Amygdala (tissue), 56 donors: ENCODE measurements at places on chromosomes 16 and 17.

- DNase-seq = peak; percentile 22
These were observed 86.8 kb downstream of the USP32 start for GRCh38 chr17:60305141-60305540.

DNA sequence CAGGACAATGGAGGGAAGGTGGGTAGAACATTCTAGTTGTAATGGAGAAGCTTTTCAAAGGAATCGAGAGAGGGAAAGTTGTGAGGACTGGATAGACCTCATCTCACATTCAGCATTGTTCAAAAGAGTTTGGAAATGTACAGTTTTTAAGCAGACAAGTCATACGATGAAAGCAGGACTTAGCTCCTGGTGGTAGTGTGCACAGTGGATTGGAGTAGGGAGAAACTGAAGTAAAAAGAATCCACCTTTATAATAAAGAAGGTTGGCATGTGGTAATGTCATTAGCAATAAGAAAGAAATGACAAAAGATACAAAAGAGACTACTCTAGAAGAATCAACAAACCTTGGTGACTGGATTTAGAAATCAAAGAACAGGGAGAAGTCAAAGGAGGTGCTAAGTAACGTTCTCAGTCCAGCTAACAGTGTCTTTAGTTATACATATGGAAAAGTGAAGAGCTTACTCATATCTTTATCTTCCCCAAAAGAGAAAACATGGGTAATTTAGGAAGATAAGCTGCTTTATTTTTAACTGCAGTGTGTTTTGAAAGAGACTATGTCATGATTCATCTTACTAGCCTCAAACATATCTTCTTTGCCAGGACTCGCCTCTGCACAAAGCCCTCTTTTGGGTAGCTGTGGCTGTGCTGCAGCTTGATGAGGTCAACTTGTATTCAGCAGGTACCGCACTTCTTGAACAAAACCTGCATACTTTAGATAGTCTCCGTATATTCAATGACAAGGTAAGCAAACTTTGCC, 18.7 kb upstream of the EVI2A start:
- DNase-seq = no peak

- no peak for DNase-seq
These were observed 95.0 kb downstream of the HIC1 start for GRCh38 chr17:2149934-2150333.

GRCh38 chr16:30700491-30700890, 1.5 kb downstream of the SRCAP start:
- DNase-seq = no peak

DNA sequence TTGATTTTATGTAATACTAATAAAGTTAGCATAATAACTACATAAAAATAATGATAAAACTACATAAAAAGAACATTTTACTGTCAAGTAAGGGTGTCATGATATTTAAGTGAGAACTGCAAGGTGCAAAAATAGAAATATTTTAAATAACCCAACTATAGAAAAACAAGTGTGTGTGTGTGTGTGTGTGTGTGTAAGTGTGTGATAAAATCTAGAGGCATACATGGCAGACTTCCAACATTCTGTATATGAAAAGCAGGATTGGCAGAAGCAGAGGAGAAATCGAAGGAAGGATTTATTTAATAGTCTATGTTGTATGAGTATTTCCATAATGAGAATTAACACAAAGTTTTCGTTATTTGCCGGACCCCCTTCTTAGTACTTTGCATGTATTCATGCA, 334.1 kb downstream of the KCNJ2 start:
- no peak for DNase-seq

DNA sequence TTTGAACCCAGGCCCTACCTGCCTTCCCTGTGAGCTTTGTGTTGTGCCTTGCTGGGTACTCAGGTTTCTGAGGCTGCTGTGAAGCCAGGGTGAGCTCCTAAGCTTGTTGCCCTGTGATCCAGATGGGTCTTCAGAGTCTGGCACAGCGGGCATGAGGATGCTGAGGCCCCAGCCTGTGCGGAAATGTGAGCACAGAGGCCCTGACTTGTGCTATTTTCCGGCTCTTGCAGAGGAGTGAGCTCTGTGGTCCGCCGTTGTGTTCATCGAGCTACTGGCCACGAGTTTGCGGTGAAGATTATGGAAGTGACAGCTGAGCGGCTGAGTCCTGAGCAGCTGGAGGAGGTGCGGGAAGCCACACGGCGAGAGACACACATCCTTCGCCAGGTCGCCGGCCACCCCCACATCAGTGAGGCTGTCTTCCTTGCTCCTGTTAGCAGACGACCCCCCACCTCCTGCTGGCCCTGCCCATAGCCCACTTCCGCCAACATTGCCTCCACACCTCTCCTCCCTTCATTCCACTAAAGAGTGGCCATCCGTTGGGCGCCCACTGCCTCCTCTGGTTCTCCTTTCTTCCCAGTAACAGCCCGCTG, 2.7 kb downstream of the PHKG2 start:
- DNase-seq = no peak

GRCh38 chr17:78323826-78324390, 36.0 kb downstream of the SOCS3 start:
- no peak for DNase-seq

DNA sequence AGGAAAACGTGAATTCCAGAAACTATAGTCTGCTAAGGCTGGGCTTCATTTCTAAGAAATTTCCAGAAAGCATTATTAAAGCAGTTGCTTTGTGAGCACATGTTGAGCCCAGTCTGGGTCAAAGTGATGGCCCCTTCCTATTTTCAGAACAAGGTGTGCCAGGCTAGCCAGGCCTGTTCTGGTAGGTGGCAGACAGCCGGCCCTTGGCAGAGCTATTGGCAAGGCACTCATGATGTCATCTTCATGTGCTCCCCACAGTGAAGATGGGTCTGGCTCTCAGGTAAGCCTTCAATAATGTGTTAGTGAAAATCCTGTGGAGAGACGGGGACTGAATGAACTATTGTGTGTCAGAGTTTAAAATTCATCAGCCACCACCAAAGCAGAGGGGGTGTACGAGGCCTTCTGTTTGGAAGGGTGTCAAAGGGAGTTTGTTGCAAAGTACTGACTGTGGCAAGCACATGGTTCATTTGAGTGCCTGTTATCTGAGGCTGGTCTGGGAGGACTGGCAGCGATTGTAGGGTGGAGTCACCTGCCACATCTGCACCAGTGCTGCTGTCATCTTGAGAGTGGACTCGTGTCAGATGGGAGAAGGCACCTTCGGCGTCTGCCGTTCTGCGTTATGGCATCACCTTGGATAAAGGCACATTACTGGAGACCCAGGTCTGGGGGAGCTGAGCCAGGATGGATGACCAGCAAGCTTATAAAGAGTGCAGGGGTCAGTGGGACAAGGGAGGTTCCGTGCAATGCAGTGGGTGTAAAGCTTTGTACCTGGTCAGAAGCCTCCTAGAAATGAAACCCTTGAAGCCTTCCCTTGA, 43.4 kb downstream of the KSR1 start:
- no peak for DNase-seq

DNA sequence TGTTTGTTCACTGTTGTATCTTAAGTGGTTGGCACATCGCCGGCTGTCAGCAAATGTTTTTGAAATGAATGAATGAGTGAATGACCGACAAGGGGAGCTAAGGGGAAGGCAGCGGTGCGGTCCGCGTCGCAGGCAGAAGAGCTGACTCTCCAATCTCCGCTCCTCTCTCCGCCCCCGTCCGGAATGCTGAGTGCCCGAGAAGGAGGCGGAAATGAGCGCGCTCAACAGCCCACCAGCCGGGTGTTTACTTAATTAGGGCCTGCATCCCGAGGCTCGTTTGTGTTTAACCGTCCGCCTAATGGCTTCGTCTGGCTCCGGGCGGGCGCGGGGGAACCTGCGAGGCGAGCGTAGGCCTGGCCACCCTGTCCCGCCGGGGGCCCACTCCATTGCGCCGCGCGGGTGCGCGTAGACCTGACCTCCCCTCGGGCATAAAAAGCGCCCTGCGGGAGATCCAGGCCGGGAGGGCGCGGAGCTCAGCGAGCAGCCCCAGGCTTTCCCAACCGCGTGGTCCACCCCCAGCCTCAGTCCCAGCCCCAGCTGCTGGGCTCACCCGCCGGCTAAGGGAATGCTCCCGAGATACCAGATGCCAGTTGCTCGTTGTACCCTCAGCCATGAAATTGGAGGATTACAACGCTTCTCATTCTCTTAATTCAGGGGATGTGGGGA, 2.5 kb upstream of the CDH3 start:
- DNase-seq = no peak

DNA sequence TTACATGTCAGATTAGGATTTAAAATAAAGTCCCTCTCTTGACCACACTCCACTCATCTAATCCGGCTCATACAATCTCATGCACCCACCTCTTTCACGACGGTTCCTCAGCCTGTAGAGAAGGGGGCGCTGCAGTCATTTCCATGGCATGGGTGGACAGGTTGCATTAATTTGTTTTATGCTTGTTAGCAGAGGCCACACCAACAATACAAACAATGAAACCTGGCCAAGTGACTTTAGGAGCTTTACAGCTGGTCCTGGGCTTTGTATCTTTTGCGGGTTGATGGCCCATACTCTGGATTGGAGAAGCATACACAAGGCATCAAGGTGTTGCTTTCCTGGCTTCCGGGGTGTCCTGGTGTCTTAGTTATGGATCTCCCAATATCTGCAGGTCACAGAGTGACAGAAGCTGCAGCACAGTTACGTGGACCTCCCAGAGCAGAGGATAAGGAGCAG, 9.7 kb upstream of the SNF8 start:
- DNase-seq = no peak

GRCh38 chr17:32492648-32493289, 6.0 kb downstream of the CDK5R1 start:
- DNase-seq = no peak

DNA sequence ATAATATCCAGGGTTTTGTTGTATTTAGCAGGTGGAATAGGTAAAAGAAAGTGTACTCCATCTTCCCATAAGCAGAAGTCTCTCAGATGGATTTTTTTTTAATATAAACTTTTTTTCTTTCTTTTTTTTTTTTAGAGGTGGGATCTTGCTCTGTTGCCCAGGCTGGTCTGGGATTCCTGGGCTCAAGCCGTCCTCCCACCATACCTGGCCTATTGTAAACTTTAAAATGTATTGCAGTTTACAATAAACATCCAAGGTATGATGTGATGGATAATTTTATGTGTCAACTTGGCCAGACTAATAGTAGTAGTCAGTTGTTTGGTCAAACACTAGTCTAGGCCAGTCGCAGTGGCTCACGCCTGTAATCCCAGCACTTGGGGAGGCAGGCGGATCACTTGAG, 10.8 kb upstream of the GP1BA start:
- no peak for DNase-seq

DNA sequence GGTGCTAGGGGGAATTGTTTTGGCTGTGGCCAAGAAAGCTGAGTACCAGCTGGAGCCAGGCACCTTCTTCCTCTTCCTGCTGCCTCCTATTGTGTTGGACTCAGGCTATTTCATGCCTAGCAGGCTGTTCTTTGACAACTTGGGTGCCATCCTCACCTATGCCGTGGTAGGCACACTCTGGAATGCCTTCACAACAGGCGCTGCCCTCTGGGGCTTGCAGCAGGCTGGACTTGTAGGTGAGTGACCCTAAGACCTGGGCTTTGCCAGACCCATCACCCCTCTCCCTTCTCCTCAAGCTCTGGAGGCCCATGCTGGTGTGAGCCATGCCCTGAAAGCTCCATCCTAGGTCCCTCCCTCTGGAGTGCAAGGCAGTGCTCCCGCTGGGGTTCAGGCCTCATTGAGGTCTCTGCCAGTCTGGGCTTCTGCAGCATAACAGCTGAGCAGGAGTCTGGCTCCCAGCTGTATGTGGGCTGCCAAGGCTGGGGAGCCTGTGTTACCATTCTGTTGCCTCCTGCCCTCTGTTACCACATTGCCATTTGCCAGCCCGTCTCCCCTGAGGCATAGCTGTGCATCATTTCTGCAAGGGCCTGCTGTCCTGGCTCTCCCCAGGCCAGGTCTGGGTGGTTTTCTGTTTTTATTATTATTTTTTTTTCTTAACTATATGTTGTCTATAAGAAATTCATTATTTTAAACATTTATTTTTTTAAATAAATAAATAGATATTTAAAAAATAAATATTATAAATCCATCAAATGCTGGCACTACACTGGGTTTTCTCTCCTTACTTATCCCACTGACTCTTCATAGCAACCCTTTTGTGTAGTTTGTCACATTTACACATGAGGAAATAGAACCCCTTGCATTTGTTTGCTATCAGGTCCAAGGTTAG, 4.1 kb downstream of the SLC9A5 start:
- DNase-seq = no peak

- DNase-seq = no peak
These were observed 35.5 kb downstream of the KSR1 start for GRCh38 chr17:27491713-27492190.

- peak; percentile 81 for DNase-seq
These were observed 6.1 kb downstream of the TMEM235 start for GRCh38 chr17:78237401-78238012.

- DNase-seq = peak; percentile 1
These were observed 2.1 kb downstream of the SPAG9 start for GRCh38 chr17:51118330-51119195.

GRCh38 chr17:50051606-50052005, 4.3 kb upstream of the ITGA3 start:
- DNase-seq = no peak

DNA sequence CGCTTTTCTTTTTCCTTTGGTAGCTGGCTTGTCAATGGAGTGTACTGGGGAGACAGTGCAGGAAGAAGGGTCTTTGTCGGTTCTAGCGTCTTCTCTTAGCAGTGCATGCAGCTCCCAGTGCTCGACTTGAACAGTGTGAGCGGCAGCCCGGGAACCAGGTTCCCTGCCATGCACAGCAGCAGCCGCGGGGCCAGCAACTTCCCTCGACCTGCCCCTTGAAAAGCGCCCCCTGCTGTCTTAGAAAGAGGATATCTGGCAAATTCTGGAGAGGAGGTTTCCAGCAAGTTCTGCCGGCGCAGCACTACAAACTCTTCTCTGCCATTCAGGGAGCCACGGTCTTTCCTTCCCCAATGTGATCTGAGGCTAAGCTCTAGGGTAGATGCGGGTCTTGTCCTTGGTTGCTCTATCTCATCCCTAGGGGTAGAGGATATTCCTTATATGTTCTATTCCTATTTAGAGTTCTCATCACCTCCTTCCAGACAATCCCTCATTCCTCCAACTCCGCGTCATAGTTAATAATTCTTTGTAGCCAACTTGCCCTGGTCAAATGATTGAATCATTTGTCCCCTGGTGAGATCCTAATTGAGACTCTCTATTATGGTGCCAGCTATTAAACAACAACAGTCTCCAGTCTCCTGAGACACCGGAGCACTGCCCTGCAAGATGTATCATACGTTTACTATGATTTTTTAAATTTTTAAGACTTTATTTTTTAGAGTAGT, 451.3 kb downstream of the PMP22 start:
- DNase-seq = no peak

- no peak for DNase-seq
These were observed 361.6 kb downstream of the GRIN2A start for GRCh38 chr16:9820476-9821246.

DNA sequence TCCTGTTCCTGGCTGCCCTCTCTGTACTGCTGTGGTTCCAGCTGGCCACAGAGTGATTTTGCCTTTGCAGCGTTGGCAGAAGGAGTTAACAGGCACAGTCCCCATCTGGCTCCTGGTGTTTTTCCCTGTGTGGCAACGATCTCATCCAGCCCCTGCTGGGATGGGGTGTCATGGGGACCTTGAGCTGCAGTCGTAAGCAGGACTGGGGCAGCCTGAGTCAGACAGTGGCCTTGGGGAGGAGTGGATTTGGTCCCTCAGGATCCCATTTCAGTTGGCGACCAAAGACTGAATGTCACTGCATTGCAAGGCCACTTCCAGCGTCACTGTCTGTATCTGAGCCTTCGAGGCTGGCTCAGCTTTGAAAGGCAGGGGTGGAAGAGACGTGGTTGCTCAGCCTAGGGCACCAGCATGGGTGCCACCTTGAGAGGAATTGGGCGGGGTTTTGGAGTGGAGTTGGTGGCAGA, 11.9 kb downstream of the TMEM94 start:
- no peak for DNase-seq
